ENCODE measurements at places on chromosomes 12 and 14. TPM values are rescaled to one million over a fixed set of nuclear protein-coding genes. Genes with fewer than 3 reads are reported as not detected.

Gene REC8
- 1.8 TPM for total RNA-seq

Gene PRH1
- 19.5 TPM for total RNA-seq

Gene PLEKHH1
- 0.98 TPM for total RNA-seq

Gene ZBTB1
- 40.3 TPM for total RNA-seq

Gene OR4N5
- not detected for total RNA-seq

Gene TMEM132D
- total RNA-seq, result not detected

Gene GSC
- total RNA-seq, result 3.5 TPM

Gene SIX4
- total RNA-seq, result 10.8 TPM

Gene HOXC10
- total RNA-seq, result 6.6 TPM

Gene OTX2
- not detected for total RNA-seq

Gene KRT73
- total RNA-seq, result not detected

Gene DENND5B
- total RNA-seq, result 8.8 TPM

Gene AKAP6
- 25.0 TPM for total RNA-seq

Gene MUCL1
- total RNA-seq, result not detected
